SIG-M5 (cell line): ENCODE measurements at places on chromosomes 1 and 21.

GRCh38 chr1:82214606-82215005, 413.9 kb downstream of the ADGRL2 start:
- DNase-seq = no peak

- no peak for DNase-seq
These were observed 33.5 kb upstream of the ACTRT2 start for GRCh38 chr1:2987773-2988172.

DNA sequence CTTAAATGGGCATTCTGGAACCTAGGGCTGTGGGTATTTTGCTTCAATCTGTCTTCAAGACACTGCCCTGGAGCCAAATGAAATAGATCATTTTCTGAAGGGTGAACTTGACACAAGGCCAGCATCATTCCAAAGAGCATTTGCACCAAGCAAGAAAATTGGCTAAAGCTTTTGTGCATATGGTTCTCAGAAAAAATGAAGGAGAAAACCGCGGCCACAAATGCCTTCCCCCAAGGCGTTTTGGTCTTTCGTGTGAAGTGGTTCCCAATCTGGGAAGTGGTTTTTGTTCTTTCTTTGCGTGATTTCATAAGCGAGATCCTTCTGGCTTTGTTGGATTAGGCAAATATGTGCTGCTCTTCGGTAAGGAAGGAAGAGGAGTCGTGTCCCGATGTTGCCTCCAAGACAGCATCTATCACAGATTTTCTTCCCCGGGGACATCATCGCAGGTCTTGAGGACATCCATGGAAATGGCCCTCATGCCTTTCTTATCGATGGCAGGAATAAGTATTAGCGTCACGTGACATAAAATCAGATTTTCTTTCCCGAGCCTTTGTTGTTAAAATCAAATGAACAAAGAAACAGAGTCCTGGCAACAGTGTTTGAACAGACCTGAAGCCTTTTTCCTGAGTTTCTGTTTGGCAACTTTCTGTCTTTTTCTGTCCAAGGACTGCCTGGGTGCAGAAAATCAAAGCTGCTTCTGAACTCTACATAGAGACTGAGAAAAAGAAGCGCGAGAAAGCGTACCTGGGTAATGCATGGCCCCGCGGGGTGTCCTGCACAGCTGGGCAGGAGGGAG, 31.0 kb downstream of the ATP5PO start:
- DNase-seq = no peak

GRCh38 chr1:244047621-244048255, 3.3 kb upstream of the ZBTB18 start:
- DNase-seq = no peak

- no peak for DNase-seq
These were observed 3.2 kb downstream of the UBQLN4 start for GRCh38 chr1:156050376-156050775.

- DNase-seq = no peak
These were observed 202.3 kb upstream of the CACYBP start for GRCh38 chr1:174797398-174797797.

GRCh38 chr1:62280150-62280549, 39.1 kb downstream of the KANK4 start:
- DNase-seq = no peak

- DNase-seq = no peak
These were observed 6.7 kb downstream of the SLC1A7 start for GRCh38 chr1:53135735-53136114.

- DNase-seq = no peak
These were observed 36.2 kb upstream of the ACTRT2 start for GRCh38 chr1:2985067-2985561.

- no peak for DNase-seq
These were observed 2.7 kb upstream of the HDGF start for GRCh38 chr1:156754219-156754618.

DNA sequence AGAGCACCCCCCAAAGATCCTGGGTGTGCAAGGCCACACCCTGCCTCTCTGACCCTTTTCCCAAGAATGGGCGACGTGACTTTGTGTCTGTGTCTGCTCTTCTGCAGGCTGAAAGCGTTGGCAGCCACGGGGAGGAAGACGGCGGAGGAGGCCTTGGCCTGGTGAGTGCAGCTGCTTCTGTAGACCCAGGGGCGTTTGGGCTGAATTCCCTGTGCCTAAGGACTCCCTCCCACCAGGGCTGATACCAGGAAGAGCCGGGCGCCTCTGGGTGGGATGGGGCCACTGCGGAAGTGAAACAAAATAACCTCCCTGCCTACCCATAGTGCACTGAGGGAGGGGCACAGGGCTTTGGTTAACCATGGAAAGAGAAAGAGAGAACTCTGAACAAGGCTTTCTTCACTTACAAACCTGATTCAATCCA, 2.5 kb downstream of the UBASH3A start:
- no peak for DNase-seq

GRCh38 chr1:177170756-177171535, at the start of gene BRINP2:
Gene BRINP2 (plus strand): TSS chr1:177170958. CDS start chr1:177229877, 58,919 bp downstream.
- DNase-seq = no peak

- no peak for DNase-seq
These were observed 43.3 kb upstream of the LPAR3 start for GRCh38 chr1:84936116-84936810.

DNA sequence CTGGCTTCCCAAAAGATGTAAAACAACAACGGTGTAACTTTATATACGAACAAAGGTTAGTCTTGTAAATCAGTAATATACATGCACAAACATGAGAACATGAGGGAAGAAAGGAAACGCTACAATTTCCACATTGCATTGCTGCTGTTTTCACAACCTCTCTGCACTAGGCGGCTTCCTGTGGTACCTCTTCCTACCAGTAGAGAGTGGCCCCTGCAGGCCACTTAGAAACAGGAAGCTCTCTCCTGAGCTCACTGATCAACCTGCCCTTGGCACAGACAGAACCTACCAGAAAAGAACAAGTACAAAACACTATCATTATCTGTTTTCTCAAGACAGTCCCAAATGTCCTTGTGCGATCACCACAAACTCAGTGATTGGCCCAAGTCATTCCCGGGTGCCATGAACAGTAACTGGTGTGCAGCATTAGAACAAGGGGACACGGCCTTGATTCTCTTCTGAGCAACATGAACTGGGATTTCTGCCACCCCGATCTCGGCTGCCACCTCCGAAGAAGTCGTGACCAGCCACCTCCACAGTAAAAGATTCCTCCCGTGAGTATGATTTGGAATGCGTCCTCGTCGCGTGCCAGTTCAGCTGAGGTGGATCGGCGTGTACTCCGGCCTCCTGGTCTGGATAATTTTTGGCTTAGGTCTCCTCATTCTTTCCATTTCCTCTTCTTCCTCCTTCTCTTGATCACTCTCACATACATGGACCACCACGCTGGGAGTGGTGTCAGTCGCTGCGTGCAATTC, 5.7 kb upstream of the KCNE1 start:
- peak; percentile 49 for DNase-seq

DNA sequence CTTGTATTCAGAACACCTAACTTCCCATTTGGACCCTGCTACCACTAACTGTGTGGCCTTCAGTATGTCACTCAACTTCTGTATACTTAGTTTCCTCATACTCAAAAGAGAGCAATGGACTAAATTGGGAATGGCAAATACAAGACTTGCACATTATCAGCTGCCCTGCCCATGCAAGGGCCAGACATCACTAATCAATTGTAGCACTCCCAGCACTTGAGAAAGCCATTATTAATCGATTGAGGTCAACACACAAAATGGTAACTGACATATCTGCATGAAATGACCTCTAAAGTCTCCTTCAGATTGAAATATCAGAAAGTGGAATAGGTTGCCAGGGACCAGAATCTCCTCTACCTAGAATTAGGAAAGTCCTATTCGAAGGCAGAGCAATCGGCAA, 59.2 kb downstream of the MT1HL1 start:
- no peak for DNase-seq

GRCh38 chr1:203039609-203040512, 13.6 kb downstream of the PPFIA4 start:
- DNase-seq = no peak

- no peak for DNase-seq
These were observed 8.0 kb upstream of the SIM2 start for GRCh38 chr21:36690628-36691554.

DNA sequence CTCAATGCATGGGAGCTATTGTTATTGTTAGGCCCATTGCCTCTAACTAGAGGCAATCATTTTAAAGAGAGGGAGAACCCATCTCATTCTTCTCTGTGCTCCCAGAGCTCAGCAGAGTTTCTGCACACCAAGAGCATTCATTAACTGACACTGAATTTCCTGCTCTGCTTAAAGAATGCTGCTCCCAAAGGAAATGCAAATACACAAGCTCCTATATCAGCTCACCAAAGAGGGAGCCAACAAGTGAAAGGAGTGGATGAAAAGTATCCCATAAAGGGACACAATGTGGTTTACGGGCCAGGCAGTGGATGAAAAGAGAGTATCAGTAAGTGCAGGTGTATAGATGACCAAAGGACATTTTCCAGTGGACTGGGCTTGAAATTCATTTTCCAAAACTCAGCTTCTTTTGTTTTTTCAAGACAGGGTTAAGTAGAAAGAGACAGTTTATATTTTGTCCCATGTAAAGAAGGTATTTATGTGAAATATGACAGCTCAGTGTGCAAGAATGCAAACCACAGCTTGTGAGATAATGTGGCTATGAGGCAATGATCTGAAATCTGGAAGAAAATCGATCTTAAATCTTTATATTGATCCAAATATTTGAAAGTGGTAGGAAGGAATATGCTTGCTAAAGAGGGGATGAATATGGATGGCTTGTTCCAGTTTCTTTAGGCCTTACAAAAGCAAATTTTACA, 207.7 kb upstream of the CAMK1G start:
- no peak for DNase-seq

GRCh38 chr1:92970990-92971689, 9.9 kb upstream of the DIPK1A start:
- DNase-seq = no peak

DNA sequence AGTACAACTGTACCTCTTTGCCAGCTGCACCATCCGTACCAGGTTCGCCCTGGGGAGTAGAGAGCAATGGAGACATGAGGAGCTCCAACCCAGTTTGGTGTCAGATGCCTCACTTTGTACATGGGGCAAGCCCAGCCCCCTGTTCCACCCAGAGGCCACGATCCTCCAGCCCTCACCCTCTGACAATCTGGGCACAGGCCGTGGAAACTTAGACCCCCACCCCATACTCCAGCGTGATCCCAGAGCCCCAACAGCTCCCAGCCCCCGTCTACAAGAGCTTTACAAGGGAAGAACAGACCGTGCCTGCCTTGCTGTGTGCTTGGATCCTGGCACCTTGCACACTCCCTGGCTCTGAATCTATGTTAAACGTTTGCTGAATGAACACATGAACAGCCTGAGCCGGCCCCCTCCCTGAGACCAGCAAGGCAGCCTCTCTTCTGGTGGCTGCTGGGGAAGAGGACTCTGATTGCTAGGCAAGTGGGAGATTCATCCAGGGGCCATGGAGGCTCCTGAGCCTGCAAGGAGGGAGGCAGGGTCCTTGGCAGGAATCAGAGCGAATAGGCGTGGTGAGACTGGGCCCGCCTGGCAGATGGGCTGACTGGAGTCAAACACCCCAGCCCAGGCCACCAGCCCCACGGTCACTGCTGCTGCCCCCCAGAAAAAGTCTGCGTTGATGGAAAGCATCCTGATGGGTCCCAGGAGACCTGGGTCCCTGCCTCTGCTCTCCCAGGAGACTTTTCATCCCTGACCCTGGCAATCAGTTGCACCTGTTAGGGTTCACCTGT, 12.5 kb upstream of the PEF1 start:
- DNase-seq = no peak

DNA sequence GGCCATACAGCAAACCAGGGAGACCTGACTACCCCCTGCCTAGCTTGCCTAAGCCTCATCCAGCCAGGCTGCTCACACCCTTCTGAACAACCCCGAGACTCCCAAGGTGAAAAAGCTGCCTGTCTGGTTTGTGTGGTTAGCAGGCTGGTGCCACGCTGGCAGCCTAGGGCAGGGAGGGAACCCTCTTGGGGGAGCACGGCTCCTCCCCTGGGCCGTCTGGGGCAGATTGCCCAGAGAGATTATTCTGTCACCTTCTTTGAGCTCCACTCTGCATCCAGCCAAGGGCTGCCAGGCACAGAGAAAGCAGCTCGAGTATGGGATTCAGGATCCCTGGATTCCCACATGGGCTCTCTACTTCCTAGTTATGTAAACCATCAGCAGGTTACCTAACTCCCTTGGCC, 27.5 kb upstream of the TCEA3 start:
- no peak for DNase-seq

GRCh38 chr1:172239901-172240300, 180.6 kb upstream of the C1orf105 start:
- no peak for DNase-seq

GRCh38 chr1:89823679-89824292, 3.0 kb downstream of the LRRC8D start:
- no peak for DNase-seq

- no peak for DNase-seq
These were observed 16.2 kb downstream of the AZIN2 start for GRCh38 chr1:33097137-33097611.

DNA sequence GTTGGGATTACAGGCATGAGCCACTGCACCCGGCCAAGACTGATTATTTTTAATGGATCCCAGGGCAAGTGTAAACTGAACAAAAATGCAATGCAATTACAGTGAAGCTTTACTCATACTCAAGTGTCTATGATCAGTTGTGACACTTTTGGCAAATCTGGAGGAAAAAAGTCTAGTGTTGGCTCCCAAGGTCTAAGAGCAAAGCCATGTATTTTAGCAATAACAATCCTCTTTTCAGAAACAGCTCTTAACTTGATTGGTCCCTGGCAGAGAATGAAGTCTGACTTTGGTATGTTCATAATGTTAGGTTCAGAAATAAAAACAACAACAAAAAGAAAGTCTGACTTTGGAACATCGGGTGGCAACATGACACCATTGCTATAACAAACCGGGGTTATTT, 40.2 kb upstream of the C1orf53 start:
- no peak for DNase-seq

DNA sequence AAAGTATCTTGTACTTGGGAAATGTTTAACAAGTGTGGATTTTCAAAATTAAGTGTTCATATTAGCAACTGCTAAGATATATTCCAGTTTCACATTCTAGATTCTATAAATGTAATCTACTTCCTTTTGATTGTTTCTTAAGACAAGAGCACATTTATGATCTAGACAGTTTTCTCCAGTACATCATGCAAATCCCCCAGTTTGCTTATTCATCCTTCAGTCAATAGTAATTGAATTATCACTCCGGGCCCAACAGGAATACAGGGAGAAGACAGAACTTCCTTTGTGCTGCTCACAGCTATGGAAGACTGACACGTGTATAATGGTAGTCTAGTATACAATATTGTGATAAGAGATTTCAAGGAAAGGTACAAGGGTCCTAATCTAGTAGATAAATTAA, 14.5 kb downstream of the PLA2G4A start:
- DNase-seq = no peak

- DNase-seq = no peak
These were observed 1.9 kb downstream of the PLEKHA6 start for GRCh38 chr1:204357551-204358490.

GRCh38 chr1:51523931-51524330, 4.9 kb upstream of the EPS15 start:
- no peak for DNase-seq

GRCh38 chr1:38246955-38247952, 200.7 kb upstream of the POU3F1 start:
- DNase-seq = no peak

GRCh38 chr1:37244083-37244480, 209.8 kb upstream of the GRIK3 start:
- DNase-seq = no peak
